AG08396 (cell line): ENCODE measurements at places on chromosomes 12 and 14.

GRCh38 chr12:2032506-2032905 is 20.3 kb upstream of the CACNA1C start:
- no peak for DNase-seq

DNA sequence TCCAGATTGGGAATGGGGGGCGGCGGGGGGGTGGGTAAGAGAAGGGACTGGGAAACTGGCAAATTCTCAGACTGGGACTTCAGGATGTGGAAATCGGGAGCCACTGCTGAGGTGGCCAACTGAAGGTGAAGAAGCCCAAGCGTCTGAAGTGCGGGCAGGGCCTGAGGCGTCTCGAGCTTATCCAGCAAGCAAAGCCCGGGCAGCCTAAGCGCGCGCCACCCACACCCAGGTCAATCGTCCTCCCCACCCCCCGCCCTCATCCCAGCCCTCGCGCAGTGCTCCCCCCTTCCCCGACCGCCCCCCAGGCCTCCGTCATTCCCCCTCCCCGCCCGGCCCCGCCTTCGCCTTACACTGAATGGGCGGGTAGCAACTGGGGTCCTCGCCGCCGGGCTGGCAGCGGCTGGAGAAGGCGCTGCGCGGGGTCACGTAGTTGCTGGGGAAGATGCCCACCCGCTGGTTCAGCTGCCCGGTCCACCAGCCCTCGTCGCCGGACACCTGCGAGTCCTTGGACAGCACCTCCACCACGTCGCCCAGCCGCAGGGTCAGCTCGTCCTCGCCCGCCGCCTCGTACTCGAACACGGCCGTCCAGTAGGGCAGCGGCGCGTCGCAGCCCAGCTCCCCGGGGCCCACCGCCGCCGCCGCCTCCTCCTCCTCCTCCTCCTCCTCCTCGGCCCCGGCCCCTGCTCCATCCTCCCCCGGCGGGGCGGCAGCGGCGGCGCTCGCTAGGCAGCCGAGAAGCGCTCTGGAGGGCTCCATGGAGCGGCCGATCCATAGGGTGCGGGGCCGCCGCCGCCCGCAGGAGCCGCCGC is 693 bp downstream of the MAP3K9 start:
- peak; percentile 27 for DNase-seq

DNA sequence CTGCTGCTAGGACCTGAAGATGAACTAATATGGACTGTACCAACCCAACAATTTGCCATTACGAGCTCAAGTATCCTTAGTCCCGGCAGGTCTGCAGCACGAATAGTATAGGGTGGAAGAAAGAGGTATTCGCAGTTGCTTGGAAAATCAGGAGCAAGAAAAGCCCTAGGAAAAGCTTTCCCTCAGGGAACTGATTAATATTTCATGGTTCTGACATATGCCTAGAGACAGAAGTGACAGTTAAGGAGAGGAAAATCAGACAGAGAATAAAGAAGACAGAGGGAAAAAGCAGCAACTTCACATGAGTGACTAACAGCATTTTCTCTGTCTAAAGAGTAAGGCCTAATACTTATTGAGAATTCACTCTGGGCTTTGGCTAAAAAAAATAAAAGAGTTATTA is 602.9 kb upstream of the ATP2B1 start:
- no peak for DNase-seq

- no peak for DNase-seq
Measured at GRCh38 chr12:59382282-59383078, 213.3 kb upstream of the SLC16A7 start.

GRCh38 chr14:104513641-104514046 is 65.9 kb upstream of the C14orf180 start:
- DNase-seq, result no peak

GRCh38 chr12:121668750-121669520 is 519 bp downstream of the MORN3 start:
- DNase-seq, result peak; percentile 45

DNA sequence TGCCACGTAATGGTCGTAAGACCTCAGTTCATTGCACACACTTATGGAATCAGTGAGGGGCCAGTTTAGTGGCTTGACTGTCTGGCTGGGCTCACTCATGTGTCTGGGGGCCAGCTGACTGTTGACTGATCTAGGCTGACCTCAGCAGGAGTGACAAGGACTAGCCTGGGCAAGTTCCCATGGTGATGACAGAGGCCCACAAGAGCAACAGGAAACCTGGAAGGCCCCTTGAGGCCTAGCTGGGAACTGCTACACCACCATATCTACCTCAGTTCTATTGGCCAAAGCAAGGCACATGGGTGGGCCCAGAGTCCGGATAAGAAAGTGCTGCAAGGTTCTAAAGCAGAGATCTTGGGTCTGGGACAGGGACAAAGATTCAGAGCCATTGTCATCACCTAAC is 21.3 kb upstream of the RFLNA start:
- DNase-seq, result peak; percentile 59

- no peak for DNase-seq
Measured at GRCh38 chr12:8677362-8677761, 14.7 kb upstream of the MFAP5 start.

DNA sequence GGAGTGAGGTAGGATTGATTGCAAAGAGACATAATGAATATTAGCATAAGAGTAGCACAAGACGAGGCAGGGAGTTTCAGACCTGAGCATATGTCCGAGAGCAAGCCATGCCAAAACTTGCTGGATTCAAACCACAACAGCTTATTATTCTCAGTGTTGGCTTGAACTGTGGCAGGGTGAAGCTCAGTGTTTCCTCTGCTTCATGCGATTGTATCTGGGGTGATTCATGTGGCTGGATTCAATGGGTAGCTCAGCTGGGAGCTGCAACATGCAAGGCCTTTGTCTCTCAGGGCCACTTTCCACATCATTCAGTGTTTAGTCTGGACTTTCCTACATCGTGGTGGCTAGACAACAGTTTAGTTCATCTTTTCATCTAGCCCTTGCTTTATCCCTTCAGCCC is 22.1 kb upstream of the E2F7 start:
- DNase-seq, result peak; percentile 43

DNA sequence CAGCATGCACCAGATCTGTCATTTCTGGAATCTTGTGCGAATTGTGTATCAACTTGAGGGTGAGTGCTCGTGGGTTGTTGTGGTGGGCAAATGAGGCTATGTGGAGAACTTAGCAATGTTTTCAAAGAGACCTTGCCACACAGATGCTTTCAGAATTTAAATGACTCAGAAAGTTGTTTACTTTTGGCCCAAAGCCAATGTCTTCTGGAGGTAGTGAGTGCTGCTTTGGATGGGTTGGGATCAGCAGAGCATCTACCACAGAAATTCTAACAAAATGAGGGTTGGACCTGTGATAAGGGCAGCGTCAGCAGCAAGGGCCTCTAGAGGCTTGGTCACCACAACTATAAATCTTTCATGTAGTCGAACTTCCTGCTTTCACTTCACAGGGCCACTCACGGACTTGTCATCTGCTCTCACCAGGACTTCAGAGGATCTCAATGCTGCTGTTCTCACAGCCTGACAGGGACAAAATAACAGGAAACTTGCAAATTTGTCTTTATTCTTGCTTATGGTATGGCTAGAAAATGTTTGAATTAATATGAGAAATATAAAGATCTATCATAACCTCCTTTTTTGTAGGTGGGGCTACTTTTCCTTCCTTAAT is 111.4 kb downstream of the DACT1 start:
- DNase-seq, result peak; percentile 71

GRCh38 chr14:74255281-74255680 is 16.0 kb downstream of the VSX2 start:
- no peak for DNase-seq

DNA sequence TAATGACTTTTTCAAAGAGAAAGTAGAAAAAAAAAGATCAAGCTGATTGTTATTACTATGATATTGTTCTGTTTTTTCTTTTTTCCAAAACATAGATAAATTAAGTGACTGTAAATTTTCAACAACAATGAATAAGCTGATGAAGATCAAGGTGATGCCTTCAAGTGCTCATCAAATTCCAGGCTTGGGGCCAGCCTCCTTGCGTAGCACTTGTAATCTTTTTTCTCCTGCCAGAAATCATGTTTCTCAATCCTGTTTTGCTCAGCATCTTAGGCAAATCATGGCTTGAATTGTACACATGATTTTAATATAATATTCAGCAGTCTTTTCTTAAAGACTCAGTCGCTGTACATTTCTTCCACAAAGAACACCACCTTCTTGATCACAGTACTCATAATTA is 333.2 kb downstream of the NPAS3 start:
- DNase-seq, result no peak

GRCh38 chr14:22994762-22995275 is 12.5 kb upstream of the AJUBA start:
- DNase-seq, result peak; percentile 48

- DNase-seq, result no peak
Measured at GRCh38 chr12:32120419-32120818, 13.8 kb downstream of the BICD1 start.

GRCh38 chr14:32998433-32998832 is 59.8 kb downstream of the NPAS3 start:
- DNase-seq, result peak; percentile 16

DNA sequence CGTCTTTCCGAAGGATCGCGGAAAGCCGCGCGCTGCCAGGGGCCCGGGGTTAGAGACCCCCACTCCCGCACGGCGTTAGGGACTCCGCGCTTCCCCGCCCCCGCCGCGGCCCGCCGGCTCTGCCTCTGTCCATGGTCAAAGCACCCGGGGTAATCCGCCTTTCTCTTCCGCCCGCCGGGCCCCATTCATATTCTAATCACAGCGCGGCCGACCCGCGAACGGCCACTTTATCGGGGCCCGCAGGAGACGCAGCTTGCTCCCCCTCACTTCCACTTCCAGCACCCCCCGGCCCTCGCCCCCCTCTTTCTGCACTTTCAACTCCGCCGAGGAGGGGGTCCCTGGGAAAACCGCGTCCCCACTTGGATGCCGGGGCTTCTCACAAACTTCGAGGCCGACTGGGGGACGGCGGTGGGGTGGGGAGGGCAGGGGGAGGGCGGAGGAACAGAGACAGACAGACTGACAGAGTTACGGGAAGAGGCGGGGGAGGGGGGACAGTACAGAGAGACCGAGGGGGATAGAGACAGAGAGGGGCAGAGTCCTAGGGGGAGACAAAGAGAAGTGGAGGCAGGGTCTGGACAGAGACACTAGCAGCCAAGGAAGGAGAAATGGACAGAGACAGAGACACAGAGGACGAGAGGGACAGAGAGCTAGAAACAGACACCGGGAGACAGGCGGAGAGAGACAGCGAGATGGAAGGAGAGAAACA is 1.1 kb upstream of the RFX4 start:
- peak; percentile 70 for DNase-seq

DNA sequence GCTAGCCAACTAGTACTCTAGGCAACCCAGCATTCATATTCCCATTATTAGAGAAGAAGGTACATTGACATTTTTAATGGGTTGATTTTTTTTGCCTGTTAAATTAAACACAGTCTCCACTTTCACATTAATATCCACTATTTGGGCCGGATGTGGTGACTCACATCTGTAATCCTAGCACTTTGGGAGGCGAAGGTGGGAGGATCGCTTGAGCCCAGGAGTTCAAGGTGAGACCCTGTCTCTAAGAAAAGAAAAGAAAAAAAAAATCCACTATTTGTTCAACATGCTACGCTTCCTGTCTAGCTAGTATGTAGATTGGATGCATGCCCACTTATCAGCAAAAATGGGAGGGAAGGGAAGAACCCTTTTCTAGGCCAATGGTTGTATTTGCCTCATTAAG is 7.1 kb upstream of the CRADD start:
- DNase-seq, result no peak

DNA sequence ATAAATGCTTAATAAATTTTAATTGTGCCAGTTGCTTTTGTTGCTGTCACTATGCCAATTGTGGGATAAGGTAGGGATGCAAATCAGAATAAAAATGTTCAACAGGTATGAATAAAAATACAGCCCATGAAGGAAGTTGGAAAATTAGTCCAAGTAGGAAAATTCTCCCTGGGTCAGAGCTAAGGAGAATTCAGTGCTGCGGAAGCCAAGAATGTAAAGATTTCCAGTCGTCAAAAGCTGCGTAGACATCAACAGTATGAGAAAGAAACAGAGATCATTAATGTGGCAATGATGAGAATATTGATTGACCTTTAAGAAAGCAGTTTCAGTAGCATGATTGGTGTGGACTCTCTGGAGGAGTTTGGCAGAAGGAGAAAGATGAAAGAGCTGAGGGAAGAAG is 87.9 kb downstream of the PLEKHA5 start:
- DNase-seq, result no peak

DNA sequence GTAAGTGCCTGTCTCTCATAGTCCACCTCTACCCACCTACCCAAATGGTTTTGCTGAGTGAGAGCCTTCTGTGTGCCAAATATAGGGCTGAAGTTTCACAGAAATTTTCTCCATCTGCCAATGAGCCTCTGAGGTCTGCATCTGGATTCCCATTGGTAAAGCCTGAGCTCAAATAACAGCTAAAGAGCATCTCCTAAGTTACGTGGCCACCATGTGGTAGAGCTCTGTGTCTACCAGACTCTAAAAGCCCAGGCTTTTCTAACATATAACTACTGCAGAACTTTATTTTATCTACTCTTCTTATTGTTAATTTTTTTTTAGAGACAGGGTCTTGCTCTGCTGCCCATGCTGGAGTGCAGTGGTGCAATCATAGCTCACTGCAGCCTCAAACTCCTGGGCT is 16.0 kb downstream of the AMDHD1 start:
- no peak for DNase-seq

GRCh38 chr12:24470050-24470449 is 478.9 kb downstream of the BCAT1 start:
- DNase-seq, result peak; percentile 5

DNA sequence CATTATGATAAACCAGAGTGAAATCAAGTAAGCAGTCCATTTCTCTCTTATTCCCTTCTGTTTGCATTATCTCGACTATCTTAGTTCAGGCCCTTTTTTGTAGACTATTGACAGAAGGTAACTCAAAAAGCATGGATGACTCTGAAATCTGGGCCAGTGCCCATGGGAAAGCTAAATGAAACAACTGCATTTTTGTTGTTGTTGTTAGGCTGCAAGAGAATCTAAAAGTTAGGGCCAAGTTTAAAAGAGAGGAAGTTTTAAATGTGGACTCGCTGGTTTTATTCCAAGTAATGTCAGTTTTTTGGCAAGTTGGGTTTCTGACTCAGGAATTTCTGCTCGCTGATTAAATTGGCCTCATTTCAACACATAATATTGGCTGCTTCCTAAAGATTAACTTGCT is 201.1 kb downstream of the PIK3C2G start:
- peak; percentile 6 for DNase-seq

- DNase-seq, result no peak
Measured at GRCh38 chr12:25690996-25691864, 138.1 kb upstream of the LMNTD1 start.

DNA sequence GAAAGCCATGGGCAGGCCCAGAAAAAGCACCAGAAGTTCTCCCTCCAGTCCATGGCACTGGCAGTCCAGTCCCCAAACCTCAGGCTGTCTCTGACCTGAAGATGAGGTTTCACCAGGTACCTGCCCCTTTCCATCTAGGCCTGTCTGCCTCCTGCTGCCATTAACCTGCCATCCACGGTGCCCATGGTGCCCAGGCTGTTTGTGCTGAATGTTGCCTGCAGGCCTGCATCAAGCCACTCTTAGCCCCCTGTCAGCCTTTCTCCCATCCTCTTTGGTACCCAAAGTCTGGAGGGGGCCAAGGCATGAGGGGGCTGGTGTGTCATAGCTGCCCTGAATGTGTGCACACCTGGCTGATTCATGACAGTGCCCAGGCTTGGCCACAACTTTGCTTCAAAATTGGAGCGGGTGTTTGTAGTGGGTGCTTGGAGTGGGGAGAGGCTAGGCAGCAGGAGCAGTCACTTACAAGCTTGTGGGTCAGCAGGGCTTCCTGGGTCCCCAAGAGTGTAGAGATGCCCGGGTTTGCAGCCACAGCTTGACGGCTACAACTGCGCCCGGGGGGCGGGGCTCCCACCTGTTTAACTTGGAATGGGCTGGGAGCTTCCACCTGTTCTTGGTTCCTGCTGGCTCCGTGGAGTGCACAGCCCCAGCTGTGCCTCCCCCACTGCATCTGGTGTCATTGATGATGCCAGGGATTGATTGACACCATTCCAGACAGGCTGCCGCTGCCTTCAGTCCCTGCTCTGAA is 88.5 kb downstream of the GPHN start:
- DNase-seq, result no peak
